ENCODE measurements at places on chromosomes 12 and 14.

DNA sequence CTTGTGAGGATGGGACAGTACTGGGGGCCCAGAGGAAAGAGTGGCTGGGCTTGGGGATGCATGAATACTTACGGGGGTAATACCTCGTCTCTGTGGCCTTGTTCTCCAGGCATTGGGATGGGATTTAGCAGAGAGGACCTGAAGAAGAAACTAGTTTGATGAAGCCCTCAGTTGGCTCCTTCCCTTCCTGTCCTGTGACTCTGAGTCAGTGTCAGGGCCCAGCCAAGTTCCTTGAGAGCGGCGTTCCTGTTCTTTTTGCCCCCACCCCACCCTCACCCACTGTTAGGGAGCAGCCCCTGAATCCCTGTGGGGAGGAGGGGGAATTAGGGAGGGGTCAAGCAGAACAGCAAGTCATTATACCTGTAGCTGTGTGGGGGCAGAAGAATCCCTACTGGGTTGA, 5.2 kb upstream of the LRP1-AS start:
- no peak for DNase-seq

- DNase-seq, result no peak
These were observed 5.0 kb upstream of the NPAS3 start for GRCh38 chr14:32933629-32934072.

DNA sequence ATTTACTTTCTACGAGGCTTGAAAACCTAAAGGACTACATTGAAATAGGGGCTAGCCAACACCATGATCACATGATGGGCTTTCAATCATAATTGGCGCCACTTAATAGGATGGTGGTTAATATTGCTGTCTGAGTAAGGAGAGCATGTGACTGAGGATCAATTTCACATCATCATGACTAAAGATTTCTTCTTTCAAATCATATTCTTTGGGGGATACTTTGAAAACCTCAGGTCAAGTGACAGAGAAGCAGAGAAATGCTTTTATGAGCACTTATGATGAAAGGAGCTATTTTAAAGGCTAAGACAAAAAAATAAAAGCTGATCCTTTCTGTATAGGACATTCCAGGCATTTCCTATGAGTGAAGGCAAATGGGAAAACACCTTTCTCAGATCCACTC, 42.9 kb upstream of the KRAS start:
- no peak for DNase-seq

- no peak for DNase-seq
These were observed 43.4 kb upstream of the ST8SIA1 start for GRCh38 chr12:22377731-22378496.

DNA sequence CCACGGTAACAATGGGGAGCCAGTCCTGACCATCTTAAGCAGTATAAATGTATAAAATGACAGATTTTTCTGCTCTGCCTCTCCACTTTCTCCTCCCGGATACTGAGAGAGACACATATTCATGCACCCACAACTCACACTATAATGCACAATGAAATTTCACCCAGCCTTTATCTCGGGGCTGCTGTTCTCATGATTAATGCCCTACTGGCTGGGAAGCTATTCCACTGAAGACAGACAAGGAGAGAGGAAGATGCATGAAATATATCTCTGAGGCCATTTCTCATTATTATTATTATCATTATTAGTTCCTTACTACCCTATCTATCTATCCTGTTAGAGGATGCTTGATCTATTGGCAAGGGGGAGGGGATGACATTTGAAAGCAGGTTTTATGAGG, 501.7 kb downstream of the DIO2 start:
- DNase-seq, result no peak

DNA sequence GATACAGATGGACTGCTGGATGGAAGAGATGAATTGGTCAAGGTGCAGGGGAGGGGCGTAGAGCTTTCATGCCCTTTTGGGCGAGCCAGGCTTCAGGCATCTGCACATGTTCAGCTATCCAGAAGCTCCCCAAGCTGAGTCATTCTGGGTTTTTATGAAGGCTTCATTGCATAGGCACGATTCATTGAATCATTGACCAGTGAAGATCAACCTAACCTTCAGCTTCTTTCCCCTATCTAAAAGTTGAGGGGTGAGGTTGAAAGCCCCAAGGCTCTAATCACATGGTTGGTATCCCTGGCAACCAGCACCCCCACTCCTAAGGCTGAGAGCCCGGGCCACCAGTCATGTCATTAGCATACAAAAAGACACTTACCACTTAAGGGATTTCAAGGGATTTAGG, 36.3 kb downstream of the RPS29 start:
- no peak for DNase-seq

- DNase-seq, result no peak
These were observed 147.4 kb downstream of the BCL11B start for GRCh38 chr14:99124482-99125105.
